ENCODE measurements at places on chromosomes 3 and 15. TPM values are rescaled to one million over a fixed set of nuclear protein-coding genes. Genes with fewer than 3 reads are reported as not detected.

Gene IL17RC
- polyA plus RNA-seq: 72.5 TPM

Gene THRB
- polyA plus RNA-seq: 8.3 TPM

Gene VPS39
- polyA plus RNA-seq: 43.8 TPM

Gene GRIP2
- polyA plus RNA-seq: 0.91 TPM
